Peyer's patch (tissue), 4 donors: ENCODE measurements at places on chromosomes 7 and 10.

- H3K4me1 ChIP-seq, result no peaks in the 10 kb centered on the region
- H3K27ac ChIP-seq, result no peak overlapping the region
- no peaks in the 10 kb centered on the region for H3K36me3 ChIP-seq
- H3K27me3 ChIP-seq, result no peaks in the 10 kb centered on the region
- no peak for DNase-seq
Observed at GRCh38 chr10:105195831-105196230, 554.7 kb downstream of the SORCS3 start.

GRCh38 chr7:27714831-27715444 lies 25.0 kb upstream of the TAX1BP1 start:
- no peaks in the 10 kb centered on the region for H3K36me3 ChIP-seq
- no peak overlapping the region for H3K4me3 ChIP-seq
- no peak overlapping the region for H3K27ac ChIP-seq
- no peaks in the 10 kb centered on the region for H3K27me3 ChIP-seq
- no peak for DNase-seq

GRCh38 chr7:67729771-67730170 lies 733.1 kb downstream of the TYW1 start:
- no peaks in the 10 kb centered on the region for H3K27me3 ChIP-seq
- H3K27ac ChIP-seq, result no peak overlapping the region
- no peak overlapping the region for H3K4me3 ChIP-seq
- no peaks in the 10 kb centered on the region for H3K36me3 ChIP-seq
- no peak for DNase-seq
- no peaks in the 10 kb centered on the region for H3K4me1 ChIP-seq

DNA sequence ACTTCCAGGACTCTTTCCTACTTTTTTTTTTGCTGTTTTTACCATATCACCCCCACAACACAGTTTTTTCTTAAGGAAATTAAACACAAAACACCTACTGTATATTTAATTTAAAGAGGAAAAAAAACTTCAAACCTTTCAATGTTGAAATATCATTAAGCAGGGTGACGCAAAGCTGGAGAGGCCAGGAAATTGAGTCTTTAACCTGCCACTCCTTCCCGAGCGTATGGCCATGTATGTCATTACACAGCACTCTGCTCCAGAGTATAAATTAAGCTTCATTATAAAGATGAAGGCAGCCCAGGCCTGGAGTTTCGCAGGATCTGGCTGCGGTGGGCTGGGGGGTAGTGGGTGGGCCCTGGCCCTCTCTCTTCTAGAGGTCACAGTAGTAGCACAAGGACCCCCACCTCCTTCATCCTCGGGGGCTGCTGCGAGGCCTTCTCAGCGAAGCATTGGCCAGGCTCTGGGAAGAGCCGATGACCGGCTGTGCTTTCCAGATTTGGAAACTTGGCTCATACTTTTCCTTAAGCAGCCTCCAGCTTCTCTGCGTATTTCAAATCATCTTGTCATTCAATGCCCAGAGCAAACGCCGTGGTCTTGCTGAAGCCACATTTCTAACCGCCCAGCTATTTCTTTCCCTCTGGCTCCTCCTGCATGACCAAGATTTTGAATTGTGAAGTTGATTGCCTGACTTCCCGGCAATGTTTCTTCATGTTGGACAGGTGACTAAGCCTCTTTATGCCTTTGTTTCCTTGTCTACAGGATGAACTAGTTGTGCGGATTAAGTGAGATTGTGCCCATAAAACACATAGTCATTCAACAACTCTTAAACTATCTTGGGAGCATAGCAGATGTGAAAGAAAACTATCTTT lies 765.1 kb downstream of the SUGCT start:
- no peaks in the 10 kb centered on the region for H3K27me3 ChIP-seq
- no peaks in the 10 kb centered on the region for H3K36me3 ChIP-seq
- no peak overlapping the region for H3K27ac ChIP-seq
- H3K4me3 ChIP-seq, result no peak overlapping the region
- no peaks in the 10 kb centered on the region for H3K4me1 ChIP-seq

- no peaks in the 10 kb centered on the region for H3K36me3 ChIP-seq
- no peaks in the 10 kb centered on the region for H3K27me3 ChIP-seq
- DNase-seq, result no peak
- peak overlapping the region; percentile 81 for H3K4me3 ChIP-seq
- H3K27ac ChIP-seq, result peak overlapping the region; percentile 97
Observed at GRCh38 chr10:80079312-80079719, 851 bp downstream of the TMEM254 start.

DNA sequence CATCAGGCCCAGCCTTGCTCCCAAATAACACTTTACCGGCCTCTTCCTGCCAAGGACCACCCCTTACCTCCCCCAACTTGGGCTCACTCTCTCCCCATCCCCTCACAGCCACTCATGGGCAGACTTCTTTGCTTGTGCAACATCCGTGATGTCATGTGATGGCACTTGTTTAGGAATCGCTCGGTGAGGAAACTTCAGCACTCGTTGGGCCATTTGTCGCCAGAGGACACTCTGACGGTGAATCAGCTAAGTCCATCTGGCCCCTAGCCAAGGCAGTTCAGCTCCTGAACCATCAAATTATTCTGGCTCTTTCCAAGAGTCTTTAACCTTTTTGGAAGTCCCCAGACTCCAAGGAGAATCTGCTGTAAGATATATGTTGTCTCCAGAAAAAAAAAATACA lies 19.2 kb downstream of the BTBD16 start:
- H3K4me3 ChIP-seq, result no peak overlapping the region
- DNase-seq, result no peak
- H3K27me3 ChIP-seq, result no peaks in the 10 kb centered on the region
- no peaks in the 10 kb centered on the region for H3K4me1 ChIP-seq

DNA sequence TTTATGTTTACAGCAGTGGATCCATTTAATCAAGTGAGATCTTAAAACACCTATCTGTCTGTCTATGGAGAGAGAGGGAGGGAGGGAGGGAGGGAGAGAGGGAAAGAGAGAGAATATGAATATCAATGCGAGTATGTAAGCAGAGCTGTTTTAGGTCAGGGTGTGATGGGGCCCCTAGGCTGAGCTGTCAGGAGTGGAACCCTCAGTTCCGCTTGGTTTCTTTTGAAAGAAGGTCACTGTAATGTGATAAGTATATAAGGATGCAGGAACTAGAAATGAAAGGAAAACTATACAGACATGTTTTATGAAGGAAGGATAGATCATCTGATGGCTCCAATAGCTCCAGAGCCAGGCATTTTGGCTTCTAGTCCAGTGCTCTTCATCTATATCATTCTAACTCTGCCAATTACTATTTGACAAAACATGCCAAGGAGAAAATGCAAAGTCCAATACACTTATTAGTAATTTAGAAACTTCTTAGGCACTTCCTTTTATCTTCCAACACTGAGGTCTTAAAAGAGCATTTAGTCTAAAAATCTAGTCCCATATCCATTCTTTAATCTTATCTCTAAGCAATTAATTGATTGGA lies 70.3 kb downstream of the NRCAM start:
- no peaks in the 10 kb centered on the region for H3K36me3 ChIP-seq
- H3K27me3 ChIP-seq, result no peaks in the 10 kb centered on the region
- no peak overlapping the region for H3K4me3 ChIP-seq
- H3K4me1 ChIP-seq, result no peaks in the 10 kb centered on the region
- H3K27ac ChIP-seq, result no peak overlapping the region

DNA sequence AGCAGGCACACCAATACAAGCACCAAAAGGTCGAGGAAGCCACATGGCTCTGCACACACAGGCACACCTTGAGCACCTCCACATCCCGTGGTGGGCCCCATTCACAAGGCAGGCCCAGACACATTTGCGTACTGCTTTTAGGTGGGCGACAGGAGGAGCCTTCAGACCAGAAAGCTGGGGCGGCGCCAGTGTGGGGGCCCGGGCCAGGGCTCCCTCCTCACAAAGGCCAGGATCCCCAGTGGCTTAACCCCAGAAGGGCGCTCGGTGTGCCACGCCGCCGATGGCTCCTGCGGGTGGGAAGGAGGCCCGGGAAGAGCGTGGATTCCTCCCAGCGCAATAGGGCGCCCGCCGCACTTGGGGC lies 2.8 kb upstream of the SMARCD3 start:
- H3K27ac ChIP-seq, result peak overlapping the region; percentile 57
- peak overlapping the region; percentile 40 for H3K4me3 ChIP-seq
- H3K36me3 ChIP-seq, result no peaks in the 10 kb centered on the region
- no peaks in the 10 kb centered on the region for H3K27me3 ChIP-seq
